ENCODE measurements at places on chromosomes 11 and 22.
A peak's percentile ranks its signal among the peaks of the same experiment; 100 is the strongest.

DNA sequence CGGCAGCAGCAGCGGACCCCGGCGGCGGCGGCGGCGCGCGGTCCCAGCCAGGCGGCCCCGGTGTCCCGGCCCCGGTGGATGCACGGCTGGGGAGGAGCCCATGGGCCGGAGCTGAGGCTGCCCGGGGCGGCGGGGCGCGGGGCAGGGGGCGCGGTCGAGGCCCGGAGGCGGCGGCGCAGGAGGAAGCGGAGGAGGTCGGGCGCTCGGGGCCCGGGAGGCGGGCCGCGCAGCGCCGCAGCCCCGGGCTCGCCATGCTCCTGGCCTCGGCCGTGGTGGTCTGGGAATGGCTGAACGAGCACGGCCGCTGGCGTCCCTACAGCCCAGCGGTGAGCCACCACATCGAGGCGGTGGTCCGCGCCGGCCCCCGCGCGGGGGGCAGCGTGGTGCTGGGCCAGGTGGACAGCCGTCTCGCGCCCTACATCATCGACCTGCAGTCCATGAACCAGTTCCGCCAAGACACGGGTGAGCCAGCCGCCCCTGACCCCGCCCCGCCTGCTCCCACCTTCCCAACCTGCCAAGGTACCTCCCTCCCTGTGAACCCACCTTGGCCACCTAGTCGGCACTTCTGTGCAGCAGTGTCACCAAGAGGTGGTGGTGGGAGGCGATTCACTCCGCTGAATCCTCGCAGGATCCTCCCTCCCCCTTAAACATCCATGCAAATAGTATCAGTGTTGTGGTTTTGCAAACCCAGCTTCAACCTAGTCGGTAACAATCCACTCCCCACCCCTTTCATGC is 580 bp downstream of the DTX4 start:
- no peak for DNase-seq

GRCh38 chr11:130000552-130001176 is 2.0 kb downstream of the PRDM10 start:
- DNase-seq = no peak

GRCh38 chr11:103633819-103634590 is 402.4 kb upstream of the DDI1 start:
- DNase-seq = no peak

- DNase-seq = no peak
Measured at GRCh38 chr11:80473562-80473961, 1032.7 kb upstream of the TENM4 start.

GRCh38 chr11:32026766-32027165 is 64.1 kb upstream of the RCN1 start:
- DNase-seq = no peak

DNA sequence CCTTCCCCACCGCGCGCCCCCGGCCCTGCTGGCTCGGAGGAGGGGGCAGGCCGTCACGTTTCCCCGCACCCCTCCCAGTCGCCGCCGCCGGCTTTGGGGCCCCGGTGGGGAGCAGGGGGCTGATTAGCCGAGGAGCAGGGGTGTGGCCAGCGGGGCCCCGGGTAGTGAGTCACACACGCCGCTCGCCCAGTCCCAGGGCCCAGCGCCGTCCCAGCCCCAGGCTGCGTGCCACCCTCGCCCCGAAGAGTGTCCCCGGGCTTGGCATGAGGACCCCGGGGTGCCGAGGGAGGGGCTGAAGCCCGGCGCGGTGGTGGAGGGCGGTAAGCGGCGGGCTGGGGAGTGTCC is 34.4 kb downstream of the PRDM11 start:
- no peak for DNase-seq

- no peak for DNase-seq
Measured at GRCh38 chr11:73196576-73196975, 21.5 kb upstream of the P2RY2 start.

DNA sequence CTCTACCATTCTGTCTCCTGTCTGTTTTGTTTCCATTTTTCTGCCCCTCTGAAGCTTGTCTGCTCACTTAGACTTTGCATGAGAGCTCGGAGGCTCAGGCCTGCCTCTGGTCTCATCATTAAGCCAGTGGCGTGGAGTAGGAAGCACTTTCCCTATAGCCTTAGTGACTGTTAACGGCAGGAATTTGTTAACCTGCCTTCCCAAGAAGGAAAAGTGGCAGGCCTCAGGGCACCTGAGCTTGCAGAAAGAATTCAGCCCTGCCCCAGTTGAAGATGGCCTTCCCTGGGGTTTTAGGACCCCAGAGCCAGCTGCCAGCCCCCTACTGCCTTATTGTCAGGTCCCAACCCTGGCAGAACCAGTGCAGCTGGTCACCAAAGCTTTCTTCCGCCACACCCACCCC is 93.2 kb downstream of the PKNOX2 start:
- no peak for DNase-seq

GRCh38 chr11:132535830-132536229 is 996.5 kb downstream of the OPCML start:
- peak; percentile 40 for DNase-seq

DNA sequence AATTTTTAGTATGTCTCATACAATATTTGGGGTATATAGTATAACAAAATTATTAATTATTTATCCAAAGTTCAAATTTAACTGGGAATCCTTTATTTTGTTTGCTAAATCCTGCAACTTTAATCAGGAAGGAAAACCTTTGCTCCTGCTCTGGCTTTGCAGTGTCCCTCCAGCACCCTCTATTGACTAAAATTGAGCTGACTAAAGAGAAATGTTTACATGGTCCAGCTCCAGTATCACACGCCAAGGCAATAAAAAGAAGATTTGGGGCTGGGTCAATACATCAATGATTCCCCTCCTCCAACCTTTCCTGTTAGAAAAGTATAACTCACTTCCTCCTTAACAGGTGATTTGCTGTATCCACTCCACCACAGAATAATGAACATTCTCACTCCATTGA is 153.0 kb upstream of the LRRC4C start:
- no peak for DNase-seq

Measured in COR-L47 (cell line).